Pons (tissue), 1 donor: ENCODE measurements at places on chromosomes 4 and X.

DNA sequence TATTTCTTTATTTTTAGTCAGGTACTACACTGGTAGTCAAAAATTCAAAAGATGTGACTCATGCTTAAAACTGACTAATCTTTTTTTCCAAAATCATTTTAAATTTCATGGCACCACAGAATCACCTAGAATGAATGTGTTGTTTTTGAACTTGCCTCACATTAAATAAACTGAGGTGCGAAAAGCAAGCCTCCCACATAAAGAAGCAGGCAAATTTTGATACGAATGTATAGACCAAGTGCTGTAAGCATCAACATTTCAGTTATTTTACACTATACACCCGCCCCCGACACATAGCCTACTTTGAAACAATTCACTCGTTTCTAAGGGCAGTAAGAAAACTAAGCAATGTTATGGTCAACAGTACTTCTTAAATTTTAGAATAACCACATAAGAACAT, 94.3 kb downstream of the MRPL1 start:
- DNase-seq = no peak

DNA sequence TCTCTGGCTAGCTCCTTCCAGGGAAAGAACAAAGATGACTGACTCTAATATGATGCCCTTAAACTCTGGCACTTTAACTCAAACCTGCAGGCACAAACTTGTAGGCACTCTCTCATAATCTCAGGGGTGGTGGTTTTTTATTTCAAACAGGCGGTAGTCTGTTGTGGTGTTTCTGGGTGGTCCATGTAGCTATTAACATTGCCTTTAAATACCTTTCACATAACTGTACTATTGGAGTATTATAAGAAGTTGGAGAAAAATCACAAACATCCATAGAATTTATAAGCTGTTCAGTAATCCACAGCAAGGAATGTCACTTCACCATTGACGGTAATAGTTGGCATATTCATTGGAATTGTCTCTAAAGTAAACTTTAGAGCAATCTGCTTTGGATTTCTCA, 204.2 kb upstream of the PDE5A start:
- DNase-seq = no peak

GRCh38 chr4:104758574-104758973, 263.9 kb upstream of the CXXC4 start:
- DNase-seq = no peak

- no peak for DNase-seq
Measured at GRCh38 chrX:17056868-17057608, 110.6 kb downstream of the REPS2 start.

- no peak for DNase-seq
Measured at GRCh38 chrX:38332505-38332904, 5.2 kb upstream of the RPGR start.

- no peak for DNase-seq
Measured at GRCh38 chr4:91373546-91373945, 930.2 kb upstream of the GRID2 start.

DNA sequence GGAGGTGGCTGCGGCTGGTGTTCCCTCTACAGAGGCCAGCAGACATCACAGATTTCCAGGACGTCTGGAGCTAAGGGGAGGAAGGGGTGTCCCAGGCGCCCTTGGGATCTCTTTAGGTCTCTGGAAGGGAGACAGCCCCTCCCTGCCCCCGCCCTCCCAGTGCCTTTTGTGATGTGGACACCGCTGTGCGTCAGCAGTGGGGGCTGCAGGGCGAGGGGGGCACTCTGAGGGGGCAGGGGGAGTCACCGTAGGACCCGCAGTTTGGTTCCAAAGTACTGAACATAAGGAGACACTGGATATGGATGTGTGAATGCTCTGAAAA, 25.6 kb upstream of the MXD4 start:
- DNase-seq = no peak

DNA sequence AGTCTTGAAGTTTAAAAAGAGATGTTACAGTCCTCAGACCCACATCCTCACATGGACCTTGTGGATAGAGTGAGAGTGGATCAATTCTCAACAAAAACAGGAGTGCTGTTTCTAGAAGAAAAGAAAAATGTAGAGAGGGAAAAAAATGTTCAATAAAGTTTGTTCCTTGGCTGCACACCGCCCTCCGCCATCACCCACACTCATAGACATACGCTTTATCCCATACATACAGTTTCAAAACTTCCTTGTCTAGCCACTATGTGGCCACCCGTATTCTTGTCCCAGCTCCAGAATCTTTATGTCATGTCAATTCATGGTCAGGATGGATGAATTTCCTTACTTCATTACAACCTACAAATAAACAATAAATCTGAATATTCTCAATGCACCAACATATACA, 23.5 kb upstream of the ELF2 start:
- no peak for DNase-seq

GRCh38 chr4:74471264-74471663, 26.3 kb downstream of the AREG start:
- no peak for DNase-seq

- DNase-seq = no peak
Measured at GRCh38 chrX:18617407-18617750, 54.5 kb downstream of the RS1 start.

DNA sequence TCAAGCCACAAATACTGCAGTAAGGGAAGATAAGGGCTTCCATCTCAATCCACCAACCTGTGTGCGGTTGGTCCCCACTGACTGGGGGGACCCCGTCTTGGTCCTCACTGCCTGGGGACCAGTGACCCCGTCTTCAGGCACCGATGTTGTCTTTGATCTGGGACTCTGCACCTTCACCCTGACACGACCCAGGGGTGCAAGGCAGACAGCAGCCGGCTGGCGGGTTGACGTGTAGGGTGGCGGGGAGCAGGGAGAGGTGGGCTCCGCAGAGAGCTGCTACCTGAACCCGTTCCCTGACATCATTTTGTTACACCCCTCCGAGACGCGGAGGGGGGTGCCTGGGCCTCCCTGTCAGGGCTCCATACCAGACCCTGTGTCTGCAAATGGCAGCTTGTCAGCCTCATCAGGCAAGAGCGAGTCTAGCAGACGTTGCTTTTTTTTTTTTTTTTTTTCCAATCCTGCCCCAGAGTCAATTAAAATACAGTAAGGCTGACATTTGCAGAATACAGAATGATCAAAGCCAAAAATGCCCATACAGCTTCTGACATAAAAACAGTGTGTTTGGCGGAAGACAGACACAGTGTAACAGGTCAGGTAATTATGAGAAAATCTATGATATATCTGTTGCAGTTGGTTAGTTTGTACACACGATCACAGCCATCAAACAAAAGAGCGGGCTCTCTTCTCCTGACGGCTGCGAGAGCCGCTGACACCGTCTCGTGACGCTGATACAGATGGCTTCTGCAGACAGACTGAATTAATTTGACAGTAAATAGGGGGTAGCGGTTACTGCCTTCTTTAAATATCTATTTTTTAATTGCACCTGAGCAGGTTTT, 118.6 kb downstream of the CRLF2 start:
- no peak for DNase-seq

GRCh38 chrX:19804151-19804550, 83.2 kb downstream of the SH3KBP1 start:
- DNase-seq = no peak

DNA sequence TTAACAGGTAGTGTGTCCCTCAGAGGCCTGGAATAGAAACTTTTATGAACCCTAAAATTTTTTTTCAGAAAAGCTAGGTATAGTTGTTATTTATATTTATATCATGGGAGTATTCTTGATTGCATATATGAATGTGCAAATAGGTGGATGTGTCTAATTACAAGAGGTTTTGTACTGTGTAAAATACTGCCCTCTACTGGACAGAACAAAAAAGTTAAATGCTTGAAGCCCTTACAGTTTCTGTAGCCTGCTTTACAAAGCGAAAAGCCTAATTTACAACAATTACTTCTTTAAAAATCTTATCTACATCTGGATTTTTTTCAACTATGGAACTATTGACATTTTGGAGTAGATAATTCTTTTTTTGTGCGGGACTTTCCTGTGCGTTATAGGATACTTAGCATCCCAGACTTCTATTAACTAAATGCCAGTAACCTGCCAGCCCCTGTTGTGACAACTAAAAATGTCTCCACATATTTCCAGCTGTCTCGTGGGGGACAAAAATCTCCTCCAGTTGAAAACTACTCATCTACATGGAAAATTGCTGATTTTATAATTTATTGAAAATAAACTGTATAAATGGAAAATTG, 35.1 kb downstream of the ENPEP start:
- DNase-seq = peak; percentile 85

GRCh38 chrX:153865321-153865580, 20.7 kb downstream of the L1CAM start:
- DNase-seq = no peak

- DNase-seq = peak; percentile 34
Measured at GRCh38 chr4:25926462-25926861, 12.4 kb downstream of the SMIM20 start.

- DNase-seq = peak; percentile 29
Measured at GRCh38 chr4:89788206-89789072, 48.5 kb downstream of the SNCA start.

- no peak for DNase-seq
Measured at GRCh38 chr4:18394656-18395055, 373.1 kb upstream of the LCORL start.

DNA sequence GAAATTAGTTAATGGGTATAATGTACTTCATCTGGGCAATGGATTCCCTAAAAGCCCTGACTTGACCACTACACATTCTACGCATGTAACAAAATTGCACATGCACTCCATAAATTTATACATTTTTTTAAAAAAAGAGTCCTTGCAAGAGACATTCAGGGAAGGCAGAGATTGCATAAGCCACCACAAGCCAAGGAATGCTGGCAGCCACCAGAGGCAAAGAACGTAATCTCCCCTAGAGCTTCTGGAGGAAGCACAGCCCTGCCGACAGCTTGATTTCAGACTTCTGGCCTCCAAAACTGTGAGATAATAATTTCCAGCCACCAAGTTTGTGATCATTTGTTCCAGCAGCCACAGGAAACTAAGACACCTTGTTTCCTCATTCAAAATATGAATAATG, 185.6 kb upstream of the GALNT7 start:
- no peak for DNase-seq

DNA sequence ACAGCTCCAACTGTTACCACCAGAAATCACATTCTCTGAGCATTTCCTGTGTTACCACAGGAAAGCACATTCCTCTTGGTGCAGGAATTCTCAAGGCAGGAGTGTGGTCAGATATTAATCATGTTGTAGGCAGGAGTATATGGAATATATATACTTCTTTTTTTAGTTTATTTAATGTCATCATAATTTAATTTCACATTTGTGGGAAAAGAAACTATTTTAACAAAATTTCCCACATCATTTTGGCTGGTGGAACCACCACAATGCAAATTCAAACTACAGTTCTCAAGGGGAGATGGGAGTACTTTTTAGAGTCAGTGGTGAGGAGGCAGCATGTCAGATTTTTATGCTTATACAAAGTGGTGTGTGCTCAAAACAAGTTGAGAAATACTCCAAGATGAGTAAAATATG, 139.0 kb downstream of the ATP10D start:
- DNase-seq = no peak

GRCh38 chrX:78687586-78687985, 28.5 kb upstream of the RTL3 start:
- no peak for DNase-seq

GRCh38 chr4:23324021-23324690, 565.7 kb downstream of the PPARGC1A start:
- no peak for DNase-seq

- DNase-seq = no peak
Measured at GRCh38 chrX:122582975-122583305, 601.1 kb upstream of the GRIA3 start.

GRCh38 chr4:56909086-56909894, 1.6 kb downstream of the REST start:
- peak; percentile 62 for DNase-seq

GRCh38 chrX:110153896-110154295, 151.0 kb downstream of the TMEM164 start:
- DNase-seq = no peak

GRCh38 chr4:72770708-72771107, 201.7 kb upstream of the ADAMTS3 start:
- no peak for DNase-seq

DNA sequence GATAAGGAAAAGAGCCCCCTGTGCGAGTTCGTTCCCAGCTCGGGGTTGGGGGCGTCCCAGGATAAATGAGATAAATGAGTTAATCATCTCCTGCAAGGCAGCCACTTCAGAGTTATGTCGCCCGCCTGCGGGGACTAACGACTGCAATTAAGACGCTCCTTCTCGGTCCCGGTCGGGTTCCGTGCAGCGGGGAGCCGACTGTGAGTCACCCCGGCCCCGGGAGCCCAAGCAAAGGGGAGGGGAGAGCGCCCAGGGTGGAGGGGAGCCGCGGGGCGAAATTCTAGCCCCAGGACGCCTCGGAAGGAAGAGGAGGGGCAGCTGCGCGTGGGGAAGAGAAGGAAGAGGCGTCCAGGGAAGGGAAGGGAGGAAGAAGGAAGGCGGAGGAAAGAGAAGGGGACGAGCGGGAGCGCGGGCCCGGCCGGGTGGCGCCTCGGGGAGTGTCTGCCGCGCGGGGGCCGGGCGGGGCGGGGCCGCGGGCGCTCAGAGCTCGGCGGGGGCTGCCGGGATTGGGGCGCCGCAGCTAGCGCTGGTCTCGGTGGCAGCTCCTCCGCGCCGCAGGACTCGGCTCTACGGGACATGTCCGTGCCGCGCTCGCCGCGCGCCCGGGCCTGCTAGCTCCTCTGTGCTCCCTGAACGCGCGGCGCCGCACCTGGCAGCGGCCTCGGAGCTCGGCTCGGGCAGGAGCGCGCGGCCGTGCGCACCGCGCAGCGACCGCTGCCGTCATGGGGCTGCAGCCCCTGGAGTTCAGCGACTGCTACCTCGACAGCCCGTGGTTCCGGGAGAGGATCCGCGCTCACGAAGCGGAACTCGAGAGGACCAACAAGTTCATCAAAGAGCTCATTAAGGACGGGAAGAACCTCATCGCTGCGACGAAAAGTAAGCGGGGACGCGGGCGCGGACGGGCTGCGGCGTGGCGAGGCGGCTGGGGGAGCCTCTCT, at the start of gene ARHGAP10:
Gene ARHGAP10 (plus strand): TSS at position 509 of the 938 bp plus-strand sequence. CDS start 214 bp downstream, at position 723.
- DNase-seq = no peak

GRCh38 chr4:145482209-145483037, 770 bp downstream of the SMAD1 start:
- peak; percentile 53 for DNase-seq

DNA sequence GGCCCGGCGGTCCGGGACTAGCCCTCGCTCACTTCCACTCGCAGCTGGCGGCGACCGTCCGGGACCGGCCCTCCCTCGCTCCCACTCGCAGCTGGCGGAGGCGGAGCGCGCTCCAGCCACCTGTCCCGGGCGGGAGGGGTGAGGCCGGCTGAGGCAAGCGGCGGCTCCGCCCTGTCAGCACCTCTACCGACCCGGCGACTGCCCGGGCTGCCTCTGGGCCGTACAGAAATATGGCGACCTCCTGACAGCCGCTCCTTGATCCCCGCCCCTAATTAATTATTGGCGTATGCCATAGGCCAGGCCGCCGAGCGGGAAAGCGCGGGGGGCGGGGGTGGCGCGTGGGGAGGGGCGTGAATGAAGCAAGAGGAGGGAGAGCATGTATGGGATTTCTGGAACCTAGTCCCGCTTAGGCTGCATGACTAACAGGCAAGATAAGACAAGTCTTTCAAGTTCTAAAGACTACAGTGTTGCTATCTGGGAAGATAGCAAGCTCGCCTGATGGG, at the start of gene MORC4:
Gene MORC4 (minus strand): TSS at position 200 of the 503 bp plus-strand sequence. CDS start 243 bp downstream, outside the sequence.
- peak; percentile 50 for DNase-seq
